ENCODE measurements at places on chromosomes 6 and 20.

- peak; percentile 58 for DNase-seq
Measured at GRCh38 chr6:36678488-36679042, at the start of gene CDKN1A. CDKN1A (plus strand) TSS chr6:36678714; CDS start chr6:36684102, 5,388 bp downstream.

- DNase-seq, result no peak
Measured at GRCh38 chr6:56491606-56492328, 150.9 kb downstream of the DST start.

DNA sequence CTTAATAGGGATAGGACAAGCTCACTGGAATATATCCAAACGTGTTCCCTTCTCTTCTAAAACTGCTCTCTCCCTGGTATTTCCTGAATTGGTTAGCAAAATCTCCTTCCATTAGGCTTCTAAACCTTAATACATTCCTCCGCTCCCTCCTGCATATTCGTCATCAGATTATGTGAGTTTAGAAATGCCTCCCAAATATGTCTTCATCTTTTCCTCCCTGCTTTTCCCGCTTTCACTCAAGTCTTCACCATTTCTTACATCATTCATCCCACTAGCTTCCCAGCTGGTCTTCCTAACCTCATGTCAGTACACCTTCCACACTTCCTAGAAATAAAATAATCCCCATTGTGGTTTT lies 26.9 kb downstream of the SLC22A16 start:
- no peak for DNase-seq

DNA sequence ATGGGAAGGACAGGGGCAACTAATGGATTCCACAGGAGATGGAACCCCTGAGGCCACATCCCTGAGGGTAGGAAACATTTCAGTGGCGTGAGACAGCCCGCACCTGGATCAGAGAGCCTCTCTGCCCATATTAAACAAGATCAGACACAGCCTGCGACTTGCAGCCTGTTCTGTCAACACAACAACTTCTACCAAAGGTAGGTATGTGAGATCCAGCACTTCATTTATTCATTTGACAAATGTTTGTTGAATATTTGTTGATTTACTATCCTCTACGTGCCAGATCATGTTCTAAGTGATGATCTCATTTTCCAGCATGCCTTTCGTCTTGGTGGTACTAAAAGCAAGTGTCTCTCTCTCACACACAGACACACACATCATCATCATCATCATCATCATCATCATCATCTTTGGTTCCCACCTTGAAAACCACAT lies 43.2 kb upstream of the NT5E start:
- no peak for DNase-seq

DNA sequence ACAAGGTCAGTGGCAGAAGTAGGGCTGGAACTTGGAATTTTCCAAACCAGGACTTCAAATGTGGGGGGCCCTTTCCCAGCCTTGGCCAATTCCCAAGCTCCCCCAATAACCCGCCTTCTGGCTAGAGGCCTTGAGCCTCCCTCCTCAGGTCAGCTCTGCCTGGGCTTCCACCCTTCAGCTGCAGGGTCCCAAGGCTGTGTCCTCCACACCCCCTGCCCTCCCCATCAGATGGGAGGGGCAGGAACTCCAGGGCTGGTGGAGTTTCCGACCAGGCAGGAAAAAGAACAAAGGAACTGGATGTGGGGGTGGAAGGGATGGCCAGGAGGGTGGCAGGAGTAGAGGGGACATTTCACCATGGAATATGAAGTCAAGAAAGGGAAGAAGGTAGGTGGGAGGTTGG lies at the start of gene CCM2L:
Gene CCM2L (plus strand): TSS at position 338 of the 400 bp plus-strand sequence. CDS start 17 bp downstream, at position 355.
- no peak for DNase-seq

GRCh38 chr20:44442298-44443070 lies 33.2 kb upstream of the TTPAL start:
- no peak for DNase-seq

GRCh38 chr20:16273812-16274555 lies 299.3 kb downstream of the KIF16B start:
- DNase-seq, result no peak

GRCh38 chr6:145372671-145373151 lies 362.6 kb downstream of the EPM2A start:
- DNase-seq, result no peak

GRCh38 chr20:48196001-48196400 lies 410.7 kb upstream of the SULF2 start:
- no peak for DNase-seq

DNA sequence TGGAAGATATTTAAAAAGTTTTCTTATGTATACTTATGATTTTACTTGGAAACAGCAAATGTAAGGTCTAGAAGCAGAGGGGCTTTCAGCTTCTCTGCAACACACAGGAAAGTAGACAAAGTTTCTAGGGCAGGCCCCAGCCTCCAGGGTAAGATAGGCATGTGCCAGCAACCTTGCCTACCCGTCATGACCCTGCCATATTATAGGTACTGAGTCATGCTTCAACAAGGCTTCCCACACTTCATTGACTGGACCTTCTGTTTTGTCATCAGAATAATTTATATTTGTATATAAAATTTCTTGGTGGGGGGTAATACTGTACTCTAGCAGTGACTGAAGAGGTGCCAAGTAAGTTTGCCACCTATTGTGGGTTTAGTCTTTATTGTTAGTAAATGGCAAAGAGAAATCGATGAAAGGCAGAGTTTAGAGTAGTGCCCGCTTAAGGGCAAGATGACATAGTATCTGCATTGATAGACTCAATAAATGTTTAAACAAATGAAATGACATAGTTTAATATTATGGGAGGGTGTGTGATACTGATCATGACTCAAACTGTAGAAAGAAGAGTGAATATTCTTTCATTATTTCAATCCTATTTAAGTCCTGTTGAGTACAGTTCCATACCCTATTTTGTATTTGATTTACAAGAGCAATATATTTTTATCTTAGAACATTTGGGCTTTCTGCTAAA lies 95.6 kb downstream of the JARID2 start:
- no peak for DNase-seq

DNA sequence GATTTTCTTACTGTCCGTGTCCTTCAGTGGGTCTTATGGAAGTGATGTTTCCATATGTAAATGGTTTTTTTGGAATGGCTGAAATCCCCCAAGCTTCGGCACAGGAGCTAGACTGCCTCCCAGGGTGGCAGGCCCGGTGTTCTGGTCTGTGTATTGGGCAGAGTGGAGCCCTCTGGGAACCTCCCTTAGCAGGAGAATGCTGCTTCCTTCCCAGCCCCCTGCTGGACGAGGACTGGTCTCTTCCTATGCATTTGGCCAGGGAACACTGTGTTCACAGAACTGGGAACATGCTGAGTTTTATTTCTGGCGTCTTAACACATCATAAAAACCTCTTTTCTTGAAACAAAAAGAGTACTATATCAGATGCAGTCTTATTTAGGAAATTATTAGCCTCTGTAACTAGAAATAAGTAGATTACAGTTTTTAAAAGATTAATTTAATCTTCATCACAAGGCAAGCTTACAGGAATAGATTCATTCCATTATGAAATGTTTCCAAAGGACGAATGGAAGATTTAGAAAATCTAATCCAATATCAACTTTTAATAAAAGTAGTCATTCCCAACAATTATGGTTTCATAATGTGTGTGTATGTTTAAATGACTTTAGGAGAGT lies 56.6 kb downstream of the SYTL3 start:
- DNase-seq, result no peak

DNA sequence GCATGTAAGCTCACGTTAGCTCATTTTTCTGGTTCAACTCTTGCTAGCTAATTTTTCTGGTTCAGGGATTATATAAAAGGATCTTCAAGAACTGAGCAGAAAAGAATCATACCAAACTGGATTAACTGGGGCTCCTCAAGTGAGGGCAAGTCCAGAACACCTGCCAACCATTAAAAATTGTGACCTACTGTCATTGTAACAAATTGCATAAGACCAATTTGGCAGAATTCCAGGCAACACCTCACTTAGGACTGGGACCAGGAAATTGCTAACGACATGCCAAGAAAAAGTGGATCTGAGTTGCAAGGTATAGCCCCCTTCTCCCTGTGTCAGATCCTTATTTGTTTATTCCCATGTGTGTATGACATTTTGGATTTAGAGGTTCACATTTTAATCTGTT lies 216.6 kb downstream of the HIVEP2 start:
- no peak for DNase-seq

DNA sequence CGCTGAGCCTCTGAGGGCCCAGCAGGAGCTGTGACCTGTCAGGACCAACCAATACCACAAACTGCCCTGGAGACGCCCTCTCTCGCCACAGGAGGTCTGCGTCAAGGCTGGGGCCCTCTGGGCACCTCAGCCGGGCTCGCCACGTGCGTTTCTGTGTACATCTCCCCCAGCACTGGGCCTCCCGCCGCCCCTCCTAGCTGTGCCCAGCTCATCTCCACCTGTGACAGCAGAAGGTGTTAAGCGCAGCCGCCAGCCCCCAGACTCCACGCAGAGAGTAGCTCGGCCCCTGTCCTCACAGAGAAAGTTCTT lies 91.4 kb downstream of the TAF4 start:
- no peak for DNase-seq

DNA sequence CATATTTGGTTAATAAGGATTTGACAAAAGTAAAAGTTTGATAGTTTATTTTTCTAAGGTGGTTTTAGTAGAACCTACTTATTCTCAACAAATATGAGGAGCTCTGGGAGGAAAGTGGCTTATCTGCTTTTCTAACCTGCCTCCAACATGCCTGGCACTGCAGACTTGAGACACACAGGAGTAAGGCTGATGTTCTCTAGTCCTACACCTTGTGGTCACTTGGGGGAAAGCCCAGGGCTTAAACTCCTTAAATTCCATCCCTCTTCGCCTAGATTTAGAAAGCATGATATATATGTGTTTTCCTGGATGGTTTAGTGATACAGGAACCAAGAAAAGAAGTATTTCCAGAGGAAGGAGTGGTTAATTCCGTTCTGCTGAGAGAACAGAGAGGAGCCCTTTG lies 39.9 kb upstream of the SAMD5 start:
- DNase-seq, result no peak

DNA sequence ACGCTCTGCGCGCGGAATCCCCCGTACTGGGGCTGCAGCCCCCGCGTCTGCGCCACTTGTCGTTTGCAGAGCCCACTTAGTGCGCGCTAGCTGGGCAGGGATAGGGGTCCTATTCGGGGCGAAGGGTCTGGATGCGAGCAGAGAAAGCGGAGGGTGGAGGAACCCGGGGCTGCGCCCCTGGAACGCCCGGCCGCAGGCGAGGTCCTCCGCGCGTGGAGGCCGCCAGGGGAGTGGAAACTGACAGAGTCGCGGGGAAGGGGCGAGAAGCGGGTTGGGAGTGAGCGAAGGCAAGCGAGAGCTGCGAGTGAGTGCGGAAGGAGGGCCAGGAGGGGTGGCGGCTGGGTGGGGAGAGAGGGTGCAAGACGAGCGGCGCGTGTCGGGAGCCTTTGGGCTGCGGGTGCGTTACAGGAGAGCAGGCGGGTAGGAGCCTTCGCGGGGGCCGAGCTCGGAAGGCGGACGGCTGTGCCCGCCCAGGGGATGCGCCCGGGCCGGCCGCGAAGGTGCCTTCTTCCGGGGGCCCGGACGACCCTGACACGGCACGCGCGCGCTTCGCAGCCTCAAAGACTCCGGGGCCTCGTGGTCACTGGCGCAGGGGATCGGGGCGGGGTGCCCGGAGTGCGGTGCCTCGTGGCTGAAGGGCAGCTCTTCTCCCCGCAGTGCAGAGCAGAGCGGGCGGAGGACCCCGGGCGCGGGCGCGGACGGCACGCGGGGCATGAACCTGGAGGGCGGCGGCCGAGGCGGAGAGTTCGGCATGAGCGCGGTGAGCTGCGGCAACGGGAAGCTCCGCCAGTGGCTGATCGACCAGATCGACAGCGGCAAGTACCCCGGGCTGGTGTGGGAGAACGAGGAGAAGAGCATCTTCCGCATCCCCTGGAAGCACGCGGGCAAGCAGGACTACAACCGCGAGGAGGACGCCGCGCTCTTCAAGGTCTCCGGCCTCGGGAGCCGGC lies 1.2 kb downstream of the IRF4 start:
- DNase-seq, result peak; percentile 57

GRCh38 chr6:157905590-157906342 lies 75.9 kb upstream of the SYNJ2 start:
- DNase-seq, result no peak

DNA sequence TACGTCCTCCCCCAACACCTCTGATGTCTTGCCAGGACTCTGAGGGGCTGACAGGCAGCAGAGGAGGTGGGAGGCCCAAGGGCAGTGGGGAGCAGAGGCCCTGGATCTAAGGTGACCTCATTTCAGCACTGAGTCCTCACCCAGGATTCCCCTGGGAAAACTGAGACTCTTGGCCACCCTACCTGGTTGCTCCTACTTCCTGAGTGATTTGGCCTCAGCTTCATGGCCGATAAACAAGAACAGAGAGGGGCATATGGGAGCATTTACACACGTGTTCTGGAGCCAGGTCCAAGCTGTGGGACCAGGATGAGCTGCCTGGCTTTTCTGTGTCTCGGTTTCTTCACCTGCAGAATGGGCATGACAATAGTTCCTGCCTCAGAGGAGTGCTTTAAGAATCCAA lies 133.8 kb downstream of the ANKRD60 start:
- no peak for DNase-seq

DNA sequence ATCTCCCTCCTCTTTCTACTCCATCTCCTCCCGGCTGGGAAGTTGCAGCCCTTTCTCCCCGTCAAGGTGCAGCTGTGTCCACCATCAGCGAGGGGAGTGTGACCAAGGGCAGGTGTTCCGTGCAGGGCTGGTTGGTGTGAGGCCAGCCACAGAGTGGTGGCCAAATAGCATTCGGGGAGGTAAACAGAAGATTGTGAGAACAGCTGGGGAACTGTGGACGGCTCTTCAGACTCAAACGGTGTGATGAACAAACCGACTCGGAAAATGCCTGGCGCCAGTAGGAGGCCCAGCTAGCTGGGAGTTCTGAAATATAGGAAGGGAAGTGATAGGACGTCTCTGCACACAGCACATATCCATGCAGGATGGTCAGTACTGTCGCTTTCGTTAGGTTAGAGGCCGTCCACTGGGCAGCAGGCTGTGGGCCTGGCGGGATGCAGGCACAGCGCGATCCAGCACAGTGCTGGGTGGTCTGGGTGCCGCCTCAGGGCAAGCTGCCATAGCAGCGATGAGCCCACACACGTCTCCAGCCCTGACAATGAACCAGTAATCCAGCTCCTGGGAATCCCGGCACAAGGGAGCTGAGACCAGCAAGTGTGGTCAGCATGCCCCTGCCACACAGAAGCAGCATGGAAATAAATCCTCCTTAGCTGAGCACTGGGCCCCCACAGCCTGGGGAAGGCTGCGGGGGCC lies 258.1 kb downstream of the TAF4 start:
- no peak for DNase-seq

GRCh38 chr20:36574366-36575135 lies 1.2 kb downstream of the TGIF2 start:
- peak; percentile 35 for DNase-seq

DNA sequence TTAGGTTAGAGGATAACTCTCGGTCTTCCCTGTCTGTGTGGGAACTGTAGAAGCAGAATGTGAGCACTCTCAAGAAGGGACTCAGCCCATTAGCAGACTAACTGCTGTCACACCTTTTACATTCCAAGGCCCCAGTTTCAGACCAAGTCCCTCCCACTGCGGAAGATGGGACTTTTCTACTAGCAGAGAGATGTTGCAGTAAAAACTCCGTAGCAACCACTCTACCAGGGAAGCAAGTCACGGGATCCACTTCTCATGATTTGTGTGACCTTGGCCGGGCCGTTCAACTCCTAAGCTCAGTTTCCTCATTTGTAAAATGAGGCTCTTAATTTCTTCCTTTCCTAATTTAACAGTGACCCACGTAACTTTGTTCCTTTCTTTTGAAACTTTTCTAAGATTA lies 77.1 kb upstream of the SLC4A11 start:
- no peak for DNase-seq

All from T-helper 1 cell (primary cell).